ENCODE measurements at places on chromosomes 7 and 10.

GRCh38 chr10:50937230-50937907 lies 51.9 kb upstream of the A1CF start:
- peak; percentile 46 for DNase-seq

DNA sequence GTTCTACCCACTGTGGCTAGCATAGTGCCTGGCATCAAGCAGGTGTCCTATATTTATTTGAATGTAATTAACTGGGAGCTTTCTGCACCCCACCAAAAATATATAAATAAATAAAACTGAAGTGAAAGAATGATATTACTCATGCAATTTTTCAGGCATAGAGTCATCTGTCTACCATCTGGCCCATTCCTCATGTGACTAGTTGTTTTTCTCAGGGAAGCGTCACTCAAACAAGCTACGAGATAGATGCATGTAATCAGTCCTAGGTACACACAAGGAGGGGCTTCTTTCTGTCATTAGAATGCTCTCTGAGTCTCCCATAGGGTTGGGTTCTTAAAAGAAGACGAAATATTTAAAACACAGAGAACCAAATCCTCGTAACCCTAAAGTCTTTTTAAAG lies 255.5 kb upstream of the KMT2E start:
- DNase-seq, result no peak

GRCh38 chr10:129942936-129943715 lies 20.9 kb downstream of the EBF3 start:
- DNase-seq, result peak; percentile 69

DNA sequence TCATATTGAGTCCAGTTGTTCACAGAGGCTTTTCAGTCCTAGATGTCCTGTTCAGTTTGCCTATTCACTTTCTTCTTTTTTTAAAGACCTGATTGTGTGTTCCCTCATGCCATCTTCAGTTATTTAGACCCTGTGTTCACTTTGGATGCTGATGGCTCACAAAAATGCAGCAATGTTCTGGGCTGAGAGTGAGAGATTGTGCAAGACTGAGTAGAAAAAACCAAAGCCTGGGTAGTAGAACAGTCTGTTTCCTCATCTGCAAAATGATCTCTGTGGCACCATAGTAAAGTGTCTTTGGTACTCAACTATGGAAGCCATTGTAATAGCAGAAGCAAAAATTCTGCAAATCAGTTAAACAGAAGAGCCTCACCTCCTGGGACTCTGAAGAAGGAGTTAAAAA lies 43.2 kb downstream of the AKR1B1 start:
- DNase-seq, result no peak

GRCh38 chr10:84391326-84391725 lies 62.9 kb downstream of the CCSER2 start:
- no peak for DNase-seq

DNA sequence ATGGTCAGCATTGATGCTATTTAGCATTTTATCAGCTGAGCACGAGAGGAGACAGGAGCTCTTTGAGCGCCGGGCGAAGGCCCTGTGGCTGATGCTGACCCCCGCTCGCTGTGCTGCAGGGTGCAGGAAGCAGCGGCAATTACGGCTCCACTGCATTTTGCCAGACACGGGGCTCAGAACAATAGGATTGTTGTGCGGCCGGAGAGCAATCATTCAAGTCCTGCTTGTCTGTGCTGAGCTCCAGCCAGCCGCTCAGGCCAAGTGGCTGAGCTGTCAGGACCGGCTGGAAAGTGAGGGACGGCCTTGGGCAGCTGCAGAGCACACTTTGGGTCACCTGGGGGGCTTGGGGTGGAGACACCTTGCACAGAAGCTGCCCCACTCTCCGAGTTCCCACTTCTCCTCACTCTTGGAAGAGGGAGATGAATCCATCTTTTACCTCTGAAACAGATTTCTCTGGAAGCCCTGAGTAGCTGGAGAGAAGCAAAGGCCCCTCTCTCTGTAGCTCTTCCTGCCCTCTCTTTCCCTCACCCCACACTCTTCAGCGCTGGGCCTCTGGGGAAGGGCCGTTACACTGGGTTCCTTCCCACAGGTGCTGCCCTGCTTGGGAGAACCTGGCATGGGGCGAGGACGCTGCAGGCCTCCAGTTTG lies 17.3 kb upstream of the ADARB2 start:
- no peak for DNase-seq

- no peak for DNase-seq
Observed at GRCh38 chr7:131000873-131001272, 266.9 kb upstream of the KLF14 start.

DNA sequence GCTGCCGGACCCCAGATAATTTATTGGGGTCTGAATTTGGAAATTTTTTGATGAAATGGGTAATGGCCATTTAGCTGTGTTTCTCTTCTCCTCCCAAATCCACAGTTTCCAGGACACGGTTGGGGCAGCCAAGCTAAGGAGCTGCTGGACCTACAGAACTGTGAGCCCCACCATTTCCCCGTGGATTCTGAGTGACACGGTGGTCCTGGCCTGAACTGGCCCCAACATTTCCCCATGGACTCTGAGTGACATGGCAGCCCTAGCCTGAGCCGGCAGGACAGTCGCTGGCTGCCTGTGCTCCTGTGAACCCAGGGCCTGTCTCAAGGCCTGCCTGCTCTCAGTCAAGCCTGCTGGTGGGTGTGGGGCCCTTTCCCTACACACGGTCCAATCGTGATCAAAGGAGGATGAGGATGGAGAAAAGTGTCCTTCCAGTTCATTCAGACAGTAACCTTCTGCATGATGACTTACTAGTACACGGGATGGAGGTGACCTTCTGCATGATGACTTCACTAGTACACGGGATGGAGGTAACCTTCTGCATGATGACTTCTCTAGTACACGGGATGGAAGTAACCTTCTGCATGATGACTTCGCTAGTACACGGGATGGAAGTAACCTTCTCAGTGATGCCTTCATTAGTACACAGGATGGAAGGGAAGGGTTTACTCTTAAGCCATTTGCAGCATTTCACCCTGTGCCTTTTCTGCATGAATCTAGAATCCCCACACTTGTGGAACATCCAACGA lies 359.9 kb downstream of the GLRX3 start:
- DNase-seq, result no peak

- no peak for DNase-seq
Observed at GRCh38 chr7:28145931-28146330, 34.7 kb downstream of the JAZF1 start.

DNA sequence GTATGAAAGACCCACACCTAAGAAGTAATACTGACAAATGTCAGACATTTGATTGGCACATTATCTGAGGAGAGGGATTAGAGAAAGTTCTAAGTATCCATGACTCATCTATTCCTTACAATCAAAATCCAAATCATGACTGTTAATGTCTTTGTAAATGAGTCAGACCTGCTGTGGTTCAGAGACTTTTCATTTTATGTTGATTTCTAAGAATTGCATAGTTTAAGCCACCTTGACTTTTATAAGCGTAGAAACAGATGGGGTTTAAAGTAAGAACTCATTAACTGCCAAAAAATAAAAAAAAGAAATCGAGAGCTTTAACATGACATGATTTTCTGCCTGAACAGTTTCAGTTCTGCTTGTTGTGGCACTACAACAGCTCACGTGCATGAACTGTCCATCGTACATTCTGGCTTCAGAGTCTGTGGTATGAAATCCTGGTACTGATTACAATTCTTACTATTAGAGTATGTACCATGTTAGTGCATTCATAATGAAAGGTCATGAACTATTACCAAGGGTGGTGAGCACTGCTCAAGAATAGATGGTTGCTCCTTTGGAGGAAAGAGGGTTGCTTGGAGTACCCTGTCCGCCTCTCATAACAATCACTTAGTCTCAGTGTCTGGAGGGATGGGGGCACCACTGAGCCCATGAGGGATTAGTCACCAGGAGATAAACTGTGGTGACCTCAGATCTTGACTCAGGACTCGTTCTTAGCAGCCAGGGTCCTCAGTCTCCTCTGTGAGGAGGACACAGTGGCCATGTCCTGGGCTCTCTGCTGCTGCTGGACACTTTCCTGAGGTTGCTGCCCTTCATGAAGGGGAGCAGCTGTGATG lies 42.2 kb downstream of the ACSM6 start:
- no peak for DNase-seq

DNA sequence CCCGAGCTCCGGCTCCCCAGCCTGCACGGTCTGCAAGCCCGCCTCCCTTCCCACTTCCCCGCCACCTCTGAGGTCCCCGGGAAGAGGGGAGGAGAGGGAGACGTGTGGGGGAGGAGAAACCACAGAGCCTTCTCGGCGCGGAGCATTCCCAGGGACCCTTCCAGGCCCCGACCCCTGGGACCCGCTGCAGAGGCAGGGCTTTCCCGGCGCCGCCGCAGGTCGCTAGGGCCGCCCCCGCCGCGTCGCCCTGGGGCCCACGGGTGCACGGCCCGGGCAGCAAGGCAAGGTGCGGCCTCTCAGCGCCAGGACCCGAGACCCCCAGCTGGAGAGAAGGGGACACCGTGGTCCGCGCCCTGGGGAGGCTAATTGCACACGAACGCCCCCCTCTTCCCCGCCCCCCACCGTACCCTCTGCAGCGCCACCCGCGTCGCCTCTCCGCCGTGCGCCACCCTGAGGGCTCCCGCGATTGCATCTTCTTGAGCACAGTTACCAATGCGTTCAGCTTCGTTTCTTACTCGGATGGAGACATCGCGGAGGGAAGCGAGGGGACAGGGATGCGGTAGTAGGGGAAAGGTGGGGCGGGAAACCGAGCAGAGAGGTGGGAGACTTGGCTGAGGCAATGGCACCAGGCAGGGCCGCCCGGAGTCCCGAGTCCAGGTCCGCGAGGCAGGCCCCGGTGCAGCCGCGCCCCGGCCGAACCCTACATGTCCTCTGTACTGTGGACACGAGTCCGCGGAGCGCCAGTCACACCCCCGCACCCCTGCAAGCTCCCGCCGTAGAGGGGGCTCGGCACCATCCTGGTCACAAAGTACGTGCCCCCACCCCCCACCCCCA lies 28.9 kb downstream of the SKIDA1 start:
- DNase-seq, result no peak

- no peak for DNase-seq
Observed at GRCh38 chr10:3567291-3567963, 217.6 kb downstream of the KLF6 start.

DNA sequence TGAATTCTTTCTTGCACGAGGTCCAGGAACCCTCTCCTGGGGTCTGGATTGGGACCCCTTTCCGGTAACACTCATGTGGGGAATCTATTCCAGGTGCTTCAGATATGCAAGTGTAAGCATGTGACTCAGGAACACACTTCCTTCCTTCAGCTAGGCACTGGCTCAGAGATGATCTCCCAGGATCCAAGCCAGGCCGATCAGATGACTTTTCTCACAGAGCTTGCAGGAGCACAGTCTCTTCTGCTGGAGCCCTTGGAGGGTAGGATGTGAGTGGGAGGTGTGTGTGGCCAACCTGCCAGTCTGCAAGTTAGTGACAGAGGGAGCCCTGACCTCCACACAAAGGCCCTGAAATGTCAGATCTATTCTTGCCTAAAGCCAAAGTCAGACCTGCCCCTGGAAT lies 108.3 kb downstream of the CPXM2 start:
- no peak for DNase-seq

DNA sequence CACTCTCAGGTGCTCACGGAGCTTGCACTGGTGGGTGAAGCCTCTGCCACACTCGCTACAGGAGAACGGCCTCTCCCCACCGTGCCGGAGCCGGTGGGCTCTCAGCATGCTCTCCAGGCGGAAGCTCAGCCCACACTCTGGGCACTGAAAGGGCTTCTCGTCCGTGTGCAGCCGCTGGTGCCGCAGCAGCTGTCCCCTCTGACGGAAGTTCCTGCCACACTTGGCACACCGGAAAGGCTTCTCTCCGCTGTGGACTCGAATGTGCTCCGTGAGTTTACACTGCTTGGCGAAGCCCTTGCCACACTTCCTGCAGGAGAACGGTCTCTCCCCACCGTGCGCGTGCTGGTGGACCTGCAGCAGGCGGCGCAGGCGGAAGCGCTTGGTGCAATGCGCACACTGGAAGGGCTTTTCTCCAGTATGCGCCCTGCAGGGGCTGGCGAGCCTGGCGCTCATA lies 19.3 kb downstream of the ZNF786 start:
- no peak for DNase-seq

- peak; percentile 83 for DNase-seq
Observed at GRCh38 chr7:73899731-73900142, 38.8 kb downstream of the TMEM270 start.

DNA sequence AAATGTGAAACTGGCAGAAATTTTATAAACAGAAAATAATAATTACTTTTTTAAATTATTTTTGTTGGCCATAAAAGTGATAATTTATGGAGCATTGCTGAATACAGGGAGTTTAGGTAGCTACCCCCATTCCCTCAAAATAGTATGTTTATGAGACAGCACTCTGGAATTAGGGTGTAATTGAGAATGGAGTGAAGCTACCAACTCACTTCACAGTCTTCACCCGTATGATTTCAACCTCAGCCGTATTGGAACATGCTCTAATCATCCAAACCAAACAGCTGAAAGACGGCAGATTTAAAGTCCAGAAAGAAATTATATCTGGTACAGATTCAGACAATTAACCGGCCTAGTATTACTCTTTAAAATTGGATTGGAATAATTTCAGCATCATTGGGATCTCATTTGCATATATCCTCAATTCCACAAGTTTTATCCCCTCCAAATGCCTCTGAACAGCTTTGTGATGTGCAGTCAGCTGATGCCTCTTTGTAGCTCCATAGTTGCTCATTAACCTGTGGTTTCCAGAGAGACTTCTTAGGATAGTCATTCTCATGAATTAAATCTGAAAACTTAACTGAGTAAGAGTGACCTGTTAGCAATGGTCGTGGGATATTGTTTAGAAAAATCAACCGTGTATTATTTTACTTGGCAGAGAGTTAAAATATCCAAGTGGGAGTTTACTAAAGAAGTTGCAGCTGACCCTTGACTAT lies 59.1 kb upstream of the GJD4 start:
- DNase-seq, result no peak

GRCh38 chr10:93595378-93596161 lies 5.5 kb downstream of the RBP4 start:
- no peak for DNase-seq

- DNase-seq, result no peak
Observed at GRCh38 chr10:77611221-77611620, 26.4 kb downstream of the KCNMA1 start.

GRCh38 chr10:34219753-34220548 lies 595.1 kb downstream of the PARD3 start:
- DNase-seq, result no peak

DNA sequence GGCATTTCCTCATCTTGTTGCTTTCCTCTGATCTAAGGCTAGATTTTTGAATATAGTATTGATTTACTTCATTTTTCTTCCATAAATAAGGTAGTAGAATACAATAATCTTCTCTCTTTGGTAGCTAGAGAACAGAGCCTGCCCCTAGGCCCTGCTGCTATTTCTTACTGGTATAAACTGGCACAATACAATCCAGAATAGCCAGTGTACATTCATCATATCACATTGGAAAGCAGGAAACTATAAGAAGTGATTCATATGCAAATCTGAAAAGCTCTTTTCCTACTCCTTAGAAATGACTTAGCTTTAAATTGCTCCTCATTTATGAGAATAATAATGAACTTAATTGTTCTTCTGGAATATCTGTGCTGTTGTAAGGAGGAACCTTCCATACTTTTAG lies 100.2 kb downstream of the KCND2 start:
- no peak for DNase-seq

- no peak for DNase-seq
Observed at GRCh38 chr7:111104710-111105109, 13.8 kb downstream of the LRRN3 start.

GRCh38 chr7:90857603-90858002 lies 261.5 kb downstream of the CDK14 start:
- no peak for DNase-seq

All from muscle of arm (tissue), 14 donors.